ENCODE measurements at places on chromosomes 7 and 10.

DNA sequence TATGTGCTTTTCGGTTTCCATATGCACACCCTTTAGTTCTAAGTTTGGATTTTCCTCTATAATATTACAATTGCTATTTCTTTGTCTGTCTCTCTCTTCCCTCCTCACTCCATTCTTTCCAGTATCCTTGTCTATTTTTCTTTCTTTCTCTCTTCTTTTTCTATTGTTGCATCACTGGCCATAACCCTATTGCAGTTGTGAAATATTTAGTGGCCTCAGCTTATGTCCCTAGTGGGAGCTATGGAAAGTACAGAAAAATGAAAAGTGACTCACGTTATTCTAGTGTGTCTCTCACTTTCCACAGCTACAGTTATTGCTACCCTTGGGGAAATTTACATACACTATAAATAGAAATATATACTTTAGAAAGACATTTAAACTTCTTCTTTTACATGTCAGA lies 59.1 kb downstream of the CNTNAP2 start:
- no peak for DNase-seq

DNA sequence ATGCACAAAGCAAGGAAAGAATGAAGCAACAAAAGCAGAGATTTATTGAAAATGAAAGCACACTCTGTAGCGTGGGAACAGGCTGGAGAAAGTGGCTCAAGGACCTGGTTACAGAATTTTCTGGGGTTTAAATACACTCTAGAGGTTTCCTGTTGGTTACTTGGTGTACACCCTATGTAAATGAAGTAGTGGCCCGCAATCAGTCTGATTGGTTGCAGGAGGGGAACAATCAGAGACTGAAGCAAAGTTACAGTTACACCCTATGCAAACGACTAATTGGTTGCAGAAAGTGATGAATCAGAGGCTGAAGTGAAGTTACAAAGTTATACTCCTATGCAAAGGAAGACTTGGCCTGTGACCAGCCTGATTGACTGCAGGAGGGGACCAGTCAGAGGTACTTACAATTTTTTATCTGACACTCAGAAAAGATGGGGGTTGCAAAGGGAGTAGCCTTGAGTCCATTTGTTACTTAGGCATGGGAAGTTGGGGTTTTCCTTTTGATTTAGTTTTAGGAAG lies 3.6 kb upstream of the MTPN start:
- DNase-seq, result peak; percentile 27

DNA sequence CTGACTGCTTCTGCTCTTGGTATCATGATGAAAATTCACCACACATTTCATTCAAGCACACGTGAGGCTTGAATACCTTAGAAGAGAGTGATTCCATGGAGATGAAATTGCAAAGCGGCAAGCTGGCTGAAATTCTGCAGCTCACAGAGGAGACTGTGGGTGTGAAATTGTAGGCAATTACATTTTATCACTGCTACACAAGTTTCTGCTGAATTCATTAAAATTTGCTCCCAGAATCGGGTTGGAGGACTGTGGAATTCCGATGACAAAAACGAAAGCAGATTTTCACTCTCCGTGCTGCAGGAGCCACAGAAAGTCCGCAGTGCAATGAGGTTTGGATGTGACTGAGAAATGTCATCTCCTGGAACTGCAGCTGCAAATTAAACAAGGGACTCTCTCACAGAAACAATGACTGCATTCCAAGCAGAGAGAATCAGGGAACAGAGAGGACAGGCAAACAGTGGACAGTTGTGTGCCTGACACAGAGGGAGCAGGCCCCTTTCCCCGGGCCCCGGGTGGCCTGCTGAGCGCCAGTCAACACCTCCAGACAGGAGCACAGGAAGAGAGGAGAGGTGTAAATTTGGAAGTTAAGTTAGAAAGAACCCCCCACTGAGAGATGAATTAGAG lies 109.1 kb downstream of the C10orf90 start:
- no peak for DNase-seq

DNA sequence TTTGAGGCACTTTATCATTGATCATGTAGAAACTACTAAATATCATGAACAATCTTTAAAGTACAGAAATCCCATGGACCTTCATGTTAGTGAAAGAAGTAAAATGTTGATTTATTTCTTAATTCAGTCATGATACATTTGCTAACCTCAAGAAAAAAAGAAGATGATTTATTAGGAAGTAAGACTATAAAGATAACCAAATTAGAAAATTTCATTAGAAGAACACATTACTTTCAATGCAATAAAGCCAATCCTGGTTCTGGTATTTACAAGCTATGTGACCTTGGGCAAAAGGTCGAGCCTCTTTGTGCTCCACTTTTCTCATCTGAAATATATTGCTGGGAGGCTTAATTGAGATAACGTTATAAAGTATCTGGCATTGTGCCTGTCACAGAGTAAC lies 365.0 kb downstream of the KIF20B start:
- DNase-seq, result no peak

GRCh38 chr10:119786117-119786769 lies 60.4 kb downstream of the INPP5F start:
- no peak for DNase-seq
